Fibroblast of skin of right quadriceps (primary cell): ENCODE measurements at places on chromosomes 11 and 22.

- DNase-seq: no peak
These were observed 938 bp downstream of the FXYD6 start for GRCh38 chr11:117875382-117876058.

- no peak for DNase-seq
These were observed 531 bp downstream of the GRIK4 start for GRCh38 chr11:120511820-120512738.

GRCh38 chr11:44309478-44310205 lies at the start of gene ALX4:
ALX4 (minus strand) TSS chr11:44310139; CDS start chr11:44310062, 77 bp downstream.
- peak; percentile 42 for DNase-seq

- DNase-seq: no peak
These were observed 43.9 kb upstream of the ASPHD2 start for GRCh38 chr22:26385164-26385563.

DNA sequence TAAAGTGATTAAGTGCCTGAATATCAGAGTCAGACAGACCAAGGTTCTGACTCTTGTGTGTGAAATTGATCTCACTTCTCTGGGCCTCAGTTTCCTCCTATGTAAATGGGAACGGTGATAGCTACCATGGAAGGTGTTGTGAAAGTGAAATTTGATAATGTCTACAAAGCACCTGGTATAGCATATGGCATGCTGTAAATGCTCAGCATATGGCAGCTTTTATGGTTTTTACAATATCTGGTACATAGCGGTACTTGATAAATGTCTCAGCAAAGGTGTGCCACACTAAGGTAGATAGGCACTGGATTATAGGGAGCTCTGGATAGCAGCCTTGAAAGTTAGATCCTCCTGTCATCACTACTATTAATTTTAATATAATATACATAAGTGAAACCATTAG lies 19.9 kb downstream of the POU2AF2 start:
- no peak for DNase-seq

DNA sequence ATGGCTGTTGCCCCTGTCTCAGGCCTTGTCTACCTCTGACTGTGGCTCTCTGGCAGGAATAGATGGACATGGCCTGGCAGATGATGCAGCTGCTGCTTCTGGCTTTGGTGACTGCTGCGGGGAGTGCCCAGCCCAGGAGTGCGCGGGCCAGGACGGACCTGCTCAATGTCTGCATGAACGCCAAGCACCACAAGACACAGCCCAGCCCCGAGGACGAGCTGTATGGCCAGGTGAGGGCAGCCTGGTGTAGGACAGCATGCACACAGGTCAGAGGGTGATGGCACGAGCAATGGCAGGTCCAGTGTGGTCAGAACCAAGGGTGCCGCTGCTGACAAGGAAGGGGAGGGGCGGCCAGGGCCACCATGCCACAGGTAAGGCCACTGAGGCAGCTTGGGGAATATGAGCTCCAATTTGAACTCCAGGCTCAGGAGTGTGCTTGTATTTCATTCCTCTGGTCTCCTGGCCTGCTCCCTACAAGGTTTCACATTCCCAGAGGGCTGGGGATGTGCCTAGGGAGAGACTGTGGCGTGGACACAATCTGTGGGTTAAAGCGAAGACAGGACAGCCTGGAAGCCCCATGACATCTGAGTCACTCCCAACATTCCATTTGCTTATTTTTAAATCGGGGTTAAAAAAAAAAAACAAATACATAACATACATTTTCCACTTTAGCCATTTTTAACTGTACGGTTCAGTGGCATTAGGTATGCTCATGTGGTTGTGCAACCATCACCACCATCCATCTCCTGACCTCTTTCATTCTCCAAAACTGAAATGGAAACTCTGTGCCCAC lies 562 bp downstream of the FOLR3 start:
- no peak for DNase-seq

DNA sequence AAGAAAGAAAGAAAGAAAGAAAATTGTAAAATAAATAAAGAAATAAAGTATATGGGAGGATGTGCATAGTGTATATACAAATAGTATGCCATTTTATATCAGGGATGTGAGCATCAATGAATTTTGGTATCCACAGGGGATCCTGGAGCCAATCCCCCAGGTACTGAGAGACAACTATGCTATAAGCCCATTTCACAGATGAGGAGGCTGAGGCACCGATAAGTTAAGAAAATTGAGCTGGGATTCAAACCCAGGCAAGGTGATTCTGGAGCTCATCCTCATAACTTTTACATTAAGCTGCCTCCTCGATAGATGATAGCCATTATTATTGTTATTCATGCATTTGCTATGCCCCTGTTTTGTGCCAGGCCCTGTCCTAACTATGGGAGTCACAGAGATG lies 47.0 kb upstream of the ACCSL start:
- no peak for DNase-seq

DNA sequence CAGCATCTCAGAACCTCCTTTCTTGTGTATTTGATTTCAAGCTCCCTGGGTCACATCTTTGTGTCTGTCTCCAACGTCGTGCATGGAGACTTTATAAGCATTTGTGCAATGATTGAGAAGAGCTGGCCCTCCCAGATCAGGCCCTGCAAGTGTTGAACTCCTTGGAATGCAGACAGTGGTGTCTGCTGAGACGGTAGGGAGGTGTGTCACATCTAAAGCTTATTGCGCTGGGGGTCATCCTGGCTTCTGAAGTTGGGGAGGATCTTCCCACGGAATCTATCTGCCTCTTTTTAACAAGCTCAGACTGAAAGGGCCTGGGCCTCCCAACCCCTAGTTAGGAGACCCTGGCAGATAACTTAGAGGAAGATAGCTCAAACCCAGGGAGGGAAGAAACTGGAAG lies 6.7 kb downstream of the APLNR start:
- peak; percentile 21 for DNase-seq

DNA sequence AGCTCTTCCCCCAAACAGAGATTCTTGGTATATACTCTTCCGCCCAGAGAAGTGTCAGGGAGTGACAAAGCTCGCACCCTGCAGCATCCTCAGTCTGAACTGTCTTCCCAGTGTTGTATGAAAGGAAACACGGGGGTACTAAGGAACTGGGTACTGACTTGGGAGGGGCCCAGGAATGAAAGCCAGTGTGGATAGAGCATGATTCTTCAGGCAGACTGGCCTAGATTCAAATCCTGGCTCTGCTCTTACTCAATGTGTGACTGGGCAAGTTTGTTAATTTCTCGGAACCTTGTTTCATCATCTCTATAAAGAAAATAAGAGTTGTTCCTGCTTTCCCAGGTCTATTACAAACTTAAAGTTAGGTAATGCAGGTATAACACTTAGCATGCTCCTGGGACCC lies 266.0 kb upstream of the NARS2 start:
- peak; percentile 61 for DNase-seq

GRCh38 chr11:72972496-72973128 lies 158.4 kb downstream of the ATG16L2 start:
- peak; percentile 83 for DNase-seq

GRCh38 chr11:87260811-87261210 lies 223.1 kb downstream of the TMEM135 start:
- peak; percentile 10 for DNase-seq

DNA sequence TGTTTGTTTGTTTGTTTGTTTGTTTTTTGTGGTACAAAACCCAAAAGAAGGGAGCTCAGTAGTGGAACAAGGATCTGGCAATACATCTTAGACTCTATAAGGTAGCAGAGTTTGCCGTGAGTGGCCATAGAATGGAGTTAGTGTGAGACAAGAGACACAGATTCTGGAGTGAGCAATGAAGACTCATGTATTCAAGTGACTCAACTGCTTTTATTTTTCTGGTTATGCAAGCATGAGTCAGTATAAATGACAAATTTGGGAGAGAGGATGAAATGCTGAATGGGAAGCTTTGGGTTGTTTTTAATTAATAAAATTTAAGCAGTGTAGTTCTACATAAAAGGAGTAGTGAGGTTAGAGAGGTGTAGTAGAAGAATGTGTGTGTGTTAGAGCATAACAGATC lies 143.6 kb upstream of the ANO5 start:
- DNase-seq: no peak

DNA sequence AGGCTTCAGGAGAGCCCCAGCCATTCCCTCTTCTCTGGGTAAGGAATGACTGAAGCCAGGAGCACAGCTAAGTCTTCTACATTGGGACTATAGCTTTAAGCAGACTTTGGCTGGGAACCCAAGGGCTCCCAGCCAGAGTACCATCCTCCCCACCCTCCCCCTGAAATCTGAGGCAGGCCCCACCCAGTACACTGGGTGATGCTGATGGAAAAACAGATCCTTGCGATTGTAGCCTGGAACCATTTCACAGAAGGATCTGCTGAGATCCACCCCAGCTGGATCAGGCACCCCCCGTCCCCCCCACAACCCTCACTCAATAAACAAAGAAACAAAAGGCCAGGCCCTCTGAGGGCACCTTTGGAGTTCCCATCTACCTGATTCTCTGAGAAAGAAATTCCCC lies 39.8 kb downstream of the IL18BP start:
- peak; percentile 71 for DNase-seq

DNA sequence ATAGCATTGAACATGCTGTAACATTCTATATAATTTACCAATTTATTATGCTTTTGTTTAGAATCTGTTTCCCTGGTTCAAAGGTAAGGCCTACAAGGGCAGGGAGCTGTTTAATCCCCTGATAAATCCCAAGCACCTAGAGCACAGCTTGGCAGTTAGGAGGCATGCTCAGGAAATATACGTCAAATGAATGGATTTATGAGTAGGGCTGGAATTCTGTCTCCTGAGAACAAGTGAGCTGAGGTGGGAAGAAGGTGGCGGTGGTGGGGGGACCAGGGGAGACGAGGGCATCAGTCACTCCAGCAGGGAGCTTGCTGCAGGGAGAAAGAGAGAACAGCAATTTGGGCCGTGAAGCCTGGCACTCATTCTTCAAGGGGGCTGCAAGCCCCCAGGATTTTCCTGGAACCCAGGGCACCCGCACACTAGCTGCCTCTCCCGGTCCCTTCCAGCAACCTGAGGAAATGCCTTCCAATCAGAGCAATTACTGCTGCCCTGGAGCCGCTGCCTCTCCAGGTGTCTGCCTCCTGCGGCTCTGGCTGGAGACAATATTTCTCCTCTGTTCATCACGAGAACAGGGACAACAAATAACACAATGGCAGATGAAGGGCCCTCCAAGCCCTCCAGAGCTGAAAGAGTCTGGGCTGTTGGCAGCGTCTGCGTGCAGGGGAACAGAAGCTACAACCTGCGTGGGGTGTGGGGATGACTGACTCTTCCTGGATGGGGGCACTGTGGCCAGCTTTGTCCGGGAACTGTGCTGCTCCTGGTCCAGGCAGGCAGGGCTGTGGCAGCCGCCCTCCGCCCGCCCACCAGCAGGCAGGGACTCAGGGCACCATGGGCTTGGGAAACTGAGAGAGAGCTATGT lies 233.4 kb downstream of the ST3GAL4 start:
- DNase-seq: no peak

DNA sequence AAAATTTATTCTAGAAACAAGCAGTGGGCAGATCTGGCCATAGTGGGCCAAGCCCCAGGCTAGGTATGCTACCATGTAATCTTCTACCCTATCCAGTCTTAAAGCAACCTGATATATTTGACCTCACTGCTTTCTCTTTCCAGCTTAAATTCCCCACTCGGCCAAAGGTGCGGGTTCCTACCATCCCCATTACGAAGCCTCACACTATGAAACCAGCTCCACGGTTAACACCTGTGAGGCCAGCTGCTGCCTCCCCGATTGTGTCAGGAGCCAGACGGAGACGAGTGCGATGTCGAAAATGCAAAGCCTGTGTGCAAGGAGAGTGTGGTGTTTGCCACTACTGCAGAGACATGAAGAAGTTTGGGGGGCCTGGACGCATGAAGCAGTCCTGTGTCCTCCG lies 21.2 kb upstream of the GRK2 start:
- no peak for DNase-seq

GRCh38 chr22:32411402-32411801 lies 645 bp downstream of the RTCB start:
- peak; percentile 11 for DNase-seq

- no peak for DNase-seq
These were observed 49.9 kb upstream of the MICAL2 start for GRCh38 chr11:12060385-12060985.

- peak; percentile 98 for DNase-seq
These were observed 25.4 kb upstream of the SMTN start for GRCh38 chr22:31055635-31056159.
